ENCODE measurements at places on chromosomes 4 and X.
A peak's percentile ranks its signal among the peaks of the same experiment; 100 is the strongest.

DNA sequence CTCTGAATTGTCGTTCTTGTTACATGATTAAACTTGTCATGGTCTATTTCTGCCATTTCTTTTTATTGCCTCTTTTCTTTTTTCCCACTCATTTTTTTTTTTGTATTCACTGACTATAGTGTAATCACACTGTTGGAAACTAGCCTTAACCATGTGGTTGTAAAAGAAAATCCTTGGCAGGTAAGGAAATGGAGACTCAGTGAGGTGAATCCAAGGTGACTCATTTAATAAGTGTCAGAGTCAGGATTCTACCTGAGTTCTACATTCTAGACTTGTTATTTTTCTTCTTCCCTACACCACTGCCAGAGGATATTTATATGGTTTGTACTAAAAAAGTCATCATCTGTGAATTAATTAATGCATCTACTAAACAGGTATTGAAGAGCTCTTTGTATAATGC is 152.2 kb downstream of the CBLL2 start:
- DNase-seq, result no peak

GRCh38 chrX:17655211-17656034 is 81.9 kb upstream of the SCML1 start:
- DNase-seq, result no peak

DNA sequence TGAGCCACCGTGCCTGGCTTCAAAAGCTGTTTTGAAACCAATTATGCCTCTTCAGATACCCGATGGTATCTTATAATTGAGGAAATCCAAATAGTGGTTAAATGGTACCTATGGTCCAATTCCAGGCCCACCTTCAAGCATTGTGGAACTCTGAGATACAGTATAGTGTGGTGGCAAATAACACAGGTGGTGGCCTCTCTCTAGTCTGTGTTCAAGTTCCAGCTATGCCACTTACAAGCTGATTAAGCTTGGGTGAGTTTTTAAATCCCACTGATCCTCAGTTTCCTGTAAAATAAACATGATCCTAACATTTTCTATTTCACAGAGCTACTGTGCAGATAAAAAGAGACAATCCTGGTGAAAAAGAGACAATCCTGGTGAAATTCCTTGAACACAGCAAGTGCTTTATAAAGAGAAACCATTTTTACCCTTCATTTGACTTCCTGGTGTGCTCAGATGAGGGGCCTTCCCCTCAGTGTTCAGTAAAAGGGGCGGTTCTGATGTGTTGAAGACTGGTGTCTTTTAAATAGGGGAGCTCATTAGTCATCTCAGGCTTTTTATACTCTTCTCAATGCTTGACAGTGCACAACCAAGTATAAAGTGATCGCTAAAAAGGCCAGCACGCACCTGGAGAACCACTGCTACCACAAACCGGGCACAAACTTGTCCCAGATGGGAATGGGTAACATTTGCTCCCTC is 30.8 kb upstream of the CD40LG start:
- DNase-seq, result peak; percentile 49

DNA sequence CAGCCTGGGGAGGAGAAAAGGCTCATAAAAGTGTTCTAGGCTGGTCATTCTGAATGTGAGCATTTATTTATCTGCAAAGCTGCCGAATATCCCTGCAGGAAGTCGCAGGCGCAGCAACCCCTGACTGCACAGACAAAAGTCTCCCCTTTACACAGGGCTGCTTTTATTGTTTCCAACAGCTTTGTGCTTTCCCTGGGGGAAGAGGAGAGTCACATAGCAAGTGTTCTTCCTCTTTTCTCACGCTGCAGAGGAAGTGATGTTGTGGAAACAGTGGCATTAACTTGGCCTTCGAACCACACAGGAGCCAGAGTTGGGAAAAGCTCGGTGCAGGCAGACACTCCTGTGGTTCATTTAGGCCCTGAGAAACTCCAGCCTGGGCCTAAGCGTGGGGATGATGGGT is 81.5 kb upstream of the BCOR start:
- DNase-seq, result no peak

GRCh38 chr4:174538123-174538875 is 16.0 kb upstream of the HPGD start:
- peak; percentile 37 for DNase-seq

DNA sequence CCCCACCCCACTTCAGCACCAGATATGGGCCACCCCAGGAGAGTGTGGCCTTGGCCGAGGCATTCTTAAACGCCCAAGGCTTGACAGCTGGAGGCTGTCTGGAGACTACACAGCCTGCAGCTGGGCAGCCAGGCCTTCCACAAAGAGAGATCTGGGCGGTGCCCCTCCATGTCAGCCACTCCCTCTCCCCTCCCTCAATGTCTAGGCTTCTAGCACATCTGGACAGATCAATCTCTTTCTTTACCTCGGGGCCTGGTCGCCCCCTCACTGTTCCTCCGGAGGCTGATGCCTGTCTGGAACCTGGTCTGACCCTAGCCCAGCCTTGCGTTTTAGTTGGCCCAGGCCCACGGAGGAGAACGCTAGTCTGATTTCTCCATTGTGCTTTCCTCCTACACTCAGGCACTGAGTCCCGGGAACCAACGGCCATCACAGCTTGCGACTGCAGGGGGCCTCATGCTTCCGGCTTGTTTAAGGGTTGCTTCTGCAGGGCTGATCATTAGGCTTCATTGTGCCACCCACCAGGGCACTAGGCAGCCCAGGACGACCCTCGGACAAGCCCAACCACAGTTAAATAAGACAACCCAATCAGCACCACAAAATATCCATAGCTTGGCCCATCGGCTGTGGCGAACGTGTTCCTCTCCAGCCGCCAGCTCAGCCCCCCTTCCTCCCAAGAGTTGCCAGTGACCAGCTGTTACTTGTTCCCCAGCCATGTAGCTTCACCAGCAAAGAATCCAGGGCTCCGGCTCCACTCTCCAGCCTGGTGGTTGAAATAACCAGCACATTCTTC is 200.6 kb downstream of the BCOR start:
- DNase-seq, result no peak

DNA sequence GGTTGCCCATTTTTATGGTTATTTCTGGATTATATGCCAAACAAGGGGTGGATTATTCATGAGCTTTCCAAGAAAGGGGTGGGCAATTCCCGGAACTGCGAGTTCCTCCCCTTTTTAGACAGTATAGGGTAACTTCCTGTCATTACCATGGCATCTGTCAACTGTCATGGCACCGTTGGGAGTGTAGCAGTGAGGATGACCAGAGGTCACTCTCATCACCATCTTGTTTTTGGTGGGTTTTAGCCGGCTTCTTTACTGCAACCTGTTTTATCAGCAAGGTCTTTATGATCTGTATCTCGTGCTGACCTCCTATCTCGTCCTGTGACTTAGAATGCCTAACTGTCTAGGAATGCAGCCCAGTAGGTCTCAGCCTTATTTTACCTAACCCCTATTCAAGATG is 57.6 kb downstream of the SH3KBP1 start:
- DNase-seq, result no peak

GRCh38 chrX:102154900-102155805 is 624 bp downstream of the BEX5 start:
- DNase-seq, result no peak

DNA sequence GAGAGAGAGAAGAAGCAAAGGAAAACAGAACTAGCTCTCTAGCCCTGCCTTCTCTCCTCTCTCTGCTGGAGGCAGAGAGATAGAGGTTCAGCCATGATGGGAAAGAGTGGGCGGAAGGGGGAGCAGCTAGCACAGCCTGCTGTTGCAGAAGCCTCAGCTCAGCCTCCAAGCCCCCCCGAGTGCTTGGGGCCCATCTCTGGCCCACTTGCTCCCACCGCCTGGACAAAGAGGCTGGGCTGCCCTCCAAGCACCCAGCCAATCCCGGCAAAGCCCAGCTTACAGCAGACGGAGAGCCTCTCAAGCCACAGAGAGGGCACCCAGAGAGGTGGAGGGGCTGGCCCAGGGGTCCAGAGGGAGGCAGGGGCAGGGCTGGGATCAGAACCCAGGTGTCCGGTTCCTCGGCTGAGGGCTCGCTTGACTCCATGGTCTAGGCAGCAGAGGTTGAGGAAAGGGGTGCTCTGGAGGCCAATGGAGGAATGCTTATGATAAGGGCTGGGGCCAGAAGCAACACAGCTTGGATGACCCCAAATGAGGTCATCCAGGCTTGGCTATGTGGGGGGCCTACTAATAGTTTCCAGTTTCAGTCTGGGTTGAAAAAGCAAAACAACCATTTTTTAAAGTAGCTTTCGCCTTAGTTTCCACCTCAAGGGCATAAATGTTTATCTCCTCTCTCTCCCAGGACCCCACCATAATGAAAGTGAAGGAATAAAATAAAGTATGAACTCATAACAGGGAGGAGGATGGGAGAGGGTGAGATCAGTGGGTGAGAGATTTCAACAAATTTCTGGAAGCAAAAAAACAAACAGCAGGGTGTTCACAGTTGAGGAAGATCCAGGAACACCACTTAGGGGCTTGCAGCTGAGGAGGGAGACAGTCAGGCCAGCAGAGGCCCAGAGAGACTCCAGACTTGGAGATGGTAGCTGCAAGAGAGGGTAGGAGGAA is 24.9 kb upstream of the IQSEC2 start:
- DNase-seq, result no peak

GRCh38 chr4:62474802-62475201 is 1274.7 kb downstream of the ADGRL3 start:
- no peak for DNase-seq

GRCh38 chrX:19627081-19627480 is 111.8 kb upstream of the MAP3K15 start:
- no peak for DNase-seq

- DNase-seq, result no peak
These were observed 1.4 kb downstream of the IL9R start for GRCh38 chrX:155998761-155999510.

GRCh38 chrX:121802881-121803412 is 755.5 kb downstream of the GLUD2 start:
- DNase-seq, result no peak

DNA sequence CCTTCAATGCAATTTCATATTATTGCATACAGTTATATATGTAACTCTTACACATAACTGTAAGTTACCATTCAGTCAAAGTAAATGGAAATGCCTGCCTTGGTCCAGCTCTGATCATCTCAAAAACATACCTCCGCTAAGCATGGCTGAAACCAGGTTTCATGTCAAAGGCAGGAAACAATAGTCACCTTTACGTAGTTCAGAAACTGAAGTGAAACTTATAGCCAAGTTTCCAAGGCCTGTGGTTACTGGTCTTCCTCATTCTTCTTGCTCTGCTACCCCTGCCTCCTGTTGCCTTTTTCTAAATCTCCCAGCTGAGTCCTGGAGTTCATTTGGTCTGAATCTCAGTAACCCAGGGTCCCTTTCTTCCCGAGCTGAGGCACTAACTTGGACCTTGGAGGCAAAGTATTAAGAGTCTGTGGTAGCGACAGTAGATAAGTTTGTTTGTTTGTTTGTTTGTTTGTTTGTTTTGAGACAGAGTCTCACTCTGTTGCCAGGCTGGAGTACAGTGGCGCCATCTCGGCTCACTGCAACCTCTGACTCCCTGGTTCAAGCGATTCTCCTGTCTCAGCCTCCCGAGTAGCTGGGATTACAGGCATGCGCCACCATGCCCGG is 30.8 kb downstream of the DAPP1 start:
- DNase-seq, result peak; percentile 50

GRCh38 chrX:23732704-23733103 is 10.4 kb downstream of the ACOT9 start:
- DNase-seq, result peak; percentile 42

DNA sequence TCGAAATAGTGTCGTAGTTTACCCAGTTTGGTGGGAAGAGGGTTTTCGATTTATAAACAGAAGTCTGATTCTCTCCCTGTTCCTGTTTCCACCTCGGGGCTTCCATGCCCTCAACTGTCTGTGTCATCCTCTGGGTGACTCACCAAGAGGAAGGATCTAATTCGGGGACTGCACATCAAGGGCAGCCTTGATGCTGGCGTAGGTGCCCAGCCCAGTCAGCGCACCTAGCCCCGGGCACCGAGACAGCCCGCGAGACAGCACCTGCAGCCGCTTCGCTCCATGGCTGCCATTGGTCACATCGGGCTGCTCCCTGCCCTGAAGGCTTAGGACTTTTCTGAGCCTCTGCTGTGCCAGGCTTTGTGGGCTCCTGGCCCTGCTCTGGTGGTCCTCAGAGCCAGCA is 7.7 kb downstream of the ABCD1 start:
- DNase-seq, result no peak

GRCh38 chrX:154398668-154399526 is 720 bp downstream of the RPL10 start:
- peak; percentile 50 for DNase-seq

GRCh38 chr4:83255584-83255983 is 29.0 kb downstream of the COQ2 start:
- DNase-seq, result no peak

DNA sequence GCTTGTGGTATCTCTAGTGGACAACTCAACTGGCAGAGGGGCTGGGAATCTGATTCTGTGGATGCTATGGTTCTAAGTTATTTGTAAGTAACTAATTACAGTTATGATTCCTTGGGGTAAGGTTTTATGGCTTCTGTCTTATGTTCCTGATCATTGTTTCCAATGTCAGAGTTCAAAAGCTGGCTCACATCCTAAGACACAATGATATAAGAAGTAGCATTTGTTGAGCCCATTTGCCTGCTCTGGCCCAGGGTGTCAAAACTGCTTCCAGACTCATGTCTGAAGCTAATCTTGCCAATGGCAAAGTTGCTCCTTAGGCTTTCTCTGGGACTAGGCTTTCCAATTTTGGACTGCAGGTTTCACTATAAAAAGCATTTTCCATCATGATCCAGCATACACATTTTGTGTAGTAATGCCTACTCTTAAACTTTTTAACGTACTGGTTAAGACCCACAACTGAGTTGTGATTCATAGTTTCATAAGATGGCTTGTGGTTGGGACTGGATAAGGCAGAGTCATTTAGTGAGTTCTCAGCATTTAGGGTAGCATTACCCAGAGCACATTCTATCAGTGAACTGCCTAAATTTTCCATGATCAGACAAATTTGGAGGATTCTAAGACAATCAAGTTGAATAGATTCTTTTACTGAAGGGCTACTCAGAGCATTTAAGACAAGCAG is 50.0 kb downstream of the CCNI start:
- peak; percentile 40 for DNase-seq

- no peak for DNase-seq
These were observed 251.1 kb downstream of the DCLK2 start for GRCh38 chr4:150329373-150329772.

DNA sequence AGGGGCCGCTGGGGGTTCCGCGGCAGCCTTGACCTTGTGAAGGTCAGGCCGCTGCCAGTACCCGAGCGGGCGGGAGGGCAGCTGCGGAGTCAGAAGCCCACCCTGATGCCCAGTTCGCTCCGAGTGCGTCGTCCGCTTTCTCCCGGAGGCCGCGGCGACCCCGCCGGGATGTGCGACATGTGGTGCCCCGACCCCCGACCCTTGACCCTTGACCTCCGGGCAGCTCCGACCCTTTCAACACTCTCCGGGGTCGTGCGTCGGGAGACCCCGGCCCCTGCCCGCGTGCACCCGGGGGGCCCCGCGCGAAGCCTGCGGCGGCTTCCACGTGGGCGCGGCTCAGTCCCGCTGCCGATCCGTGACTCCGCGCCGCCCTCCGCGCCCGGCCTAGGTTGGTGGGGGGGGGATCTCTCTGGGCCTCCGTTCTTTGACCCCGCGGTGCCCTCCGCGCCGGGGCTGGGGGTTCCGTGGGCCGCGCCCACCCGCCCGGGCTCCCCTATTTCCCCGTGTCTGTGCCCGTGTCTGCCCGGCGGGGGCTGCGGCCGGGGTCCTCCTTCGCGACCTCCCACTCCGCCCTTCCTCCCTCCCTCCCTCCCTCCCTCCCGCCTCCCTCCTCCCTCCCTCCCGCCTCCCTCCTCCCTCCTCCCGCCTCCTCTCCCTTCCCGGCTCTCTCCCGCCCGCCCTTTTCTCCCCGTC is 609 bp upstream of the SLC25A6 start:
- peak; percentile 73 for DNase-seq

GRCh38 chrX:30791296-30792278 is 97.5 kb downstream of the TAB3 start:
- DNase-seq, result no peak

GRCh38 chrX:22139822-22140221 is 107.7 kb downstream of the PHEX start:
- no peak for DNase-seq
